ENCODE measurements at places on chromosomes 6 and 20.

- no peak for DNase-seq
Measured at GRCh38 chr20:10065154-10065833, 30.5 kb downstream of the ANKEF1 start.

GRCh38 chr6:70380252-70380651 lies 33.1 kb upstream of the FAM135A start:
- DNase-seq, result no peak

GRCh38 chr20:62624719-62625453 lies 17.4 kb upstream of the SLCO4A1 start:
- DNase-seq, result no peak

DNA sequence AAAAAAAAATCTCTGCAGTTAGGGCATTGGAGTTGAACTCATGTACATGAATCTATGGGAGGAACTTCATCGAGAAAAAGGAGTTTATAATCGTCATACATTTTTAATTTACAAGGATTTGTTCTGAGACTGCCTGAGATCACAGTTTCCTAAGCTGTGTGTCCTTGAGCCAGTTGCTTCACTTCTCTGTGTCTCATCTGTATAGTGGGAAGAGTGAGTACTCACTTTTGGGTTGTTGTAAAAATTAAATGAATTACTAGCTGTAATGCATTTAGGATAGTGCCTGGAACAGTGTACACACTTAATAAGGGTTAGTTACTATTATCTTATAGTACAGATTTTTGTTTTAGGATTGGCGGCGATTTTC lies 42.5 kb downstream of the EYA2 start:
- no peak for DNase-seq

DNA sequence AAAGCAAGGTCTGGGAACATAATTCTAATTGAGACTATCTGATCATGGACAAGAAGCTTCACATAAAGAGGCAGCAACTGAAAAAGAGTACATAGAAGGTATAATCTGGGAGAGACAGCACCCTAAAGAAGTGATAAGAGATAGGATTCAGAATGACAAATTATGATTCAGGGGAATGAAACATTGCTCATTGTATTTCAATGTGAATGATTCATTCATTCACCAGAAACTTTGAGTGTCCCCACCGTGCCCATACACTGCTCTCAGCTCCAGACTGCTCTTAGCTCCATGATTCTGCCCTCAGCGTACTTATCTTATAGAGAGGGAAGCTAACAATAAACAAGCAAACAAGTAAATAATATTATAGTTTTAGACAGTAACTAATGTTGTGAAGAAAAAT lies 329.3 kb upstream of the IRAK1BP1 start:
- DNase-seq, result no peak

DNA sequence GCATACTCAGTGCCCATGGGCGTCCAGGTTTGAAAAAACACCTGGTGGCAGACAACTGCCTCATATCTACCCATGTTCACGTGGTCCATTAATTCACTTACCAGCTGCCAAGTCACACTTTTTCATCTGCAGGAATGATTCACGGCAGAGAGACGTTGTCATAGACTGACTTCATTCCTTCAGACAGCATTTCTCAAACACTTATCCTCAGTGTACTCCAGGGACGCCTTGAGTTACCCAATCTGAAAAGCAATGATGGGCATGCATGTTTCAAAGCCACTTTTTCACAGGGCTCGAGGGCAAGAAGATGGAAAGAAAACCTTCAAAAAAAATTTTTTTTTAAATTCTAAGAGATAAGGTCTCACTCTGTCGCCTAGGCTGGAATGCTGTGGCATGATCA lies 6.0 kb downstream of the MMP24OS start:
- no peak for DNase-seq

DNA sequence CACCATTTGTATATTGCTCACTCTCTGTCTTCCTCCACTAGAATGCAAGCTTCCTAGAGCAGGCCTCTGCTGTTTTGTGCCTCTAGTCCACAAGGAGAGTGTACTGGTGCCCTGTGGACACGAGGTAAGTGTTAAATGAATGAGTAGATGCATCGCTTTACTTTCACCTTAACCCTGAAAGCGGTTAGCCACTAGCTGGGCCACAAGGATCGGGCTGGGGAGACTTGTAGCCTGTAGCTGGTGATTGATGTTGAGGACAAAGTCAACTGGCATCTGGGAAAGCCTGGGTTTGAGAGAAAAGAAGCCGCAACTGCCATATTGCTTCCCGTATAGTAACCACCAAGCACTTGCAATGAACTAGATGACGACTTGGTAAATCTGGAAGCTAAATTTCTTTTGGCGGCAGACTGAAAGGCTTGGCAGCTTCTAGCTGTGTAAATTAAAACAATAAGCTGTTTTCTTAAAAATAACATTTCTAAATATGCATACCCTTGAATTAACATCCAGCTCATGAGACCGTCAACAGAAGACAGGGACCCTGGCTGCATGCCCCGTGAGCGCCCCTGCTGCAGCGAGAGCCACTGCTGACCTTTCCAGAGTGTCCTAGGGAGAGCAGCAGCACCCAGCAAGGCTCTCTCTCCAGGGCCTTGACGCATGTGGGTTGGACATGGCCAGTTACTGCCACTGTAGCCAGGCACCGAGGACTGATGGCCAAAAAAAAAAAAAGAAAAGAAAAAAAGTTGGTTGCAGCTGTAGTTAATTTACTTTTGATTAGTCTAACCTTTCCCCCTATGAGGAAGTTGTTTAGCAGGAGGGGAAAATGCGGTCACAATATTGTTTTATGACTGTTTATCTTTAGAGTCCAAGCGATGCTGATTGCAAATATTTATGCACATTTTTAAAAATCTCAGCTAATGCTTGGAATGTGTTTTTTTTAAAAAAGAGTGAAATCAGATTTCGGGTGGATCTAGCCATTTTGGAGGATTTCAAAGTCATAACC lies 315.1 kb downstream of the TFAP2C start:
- DNase-seq, result no peak

DNA sequence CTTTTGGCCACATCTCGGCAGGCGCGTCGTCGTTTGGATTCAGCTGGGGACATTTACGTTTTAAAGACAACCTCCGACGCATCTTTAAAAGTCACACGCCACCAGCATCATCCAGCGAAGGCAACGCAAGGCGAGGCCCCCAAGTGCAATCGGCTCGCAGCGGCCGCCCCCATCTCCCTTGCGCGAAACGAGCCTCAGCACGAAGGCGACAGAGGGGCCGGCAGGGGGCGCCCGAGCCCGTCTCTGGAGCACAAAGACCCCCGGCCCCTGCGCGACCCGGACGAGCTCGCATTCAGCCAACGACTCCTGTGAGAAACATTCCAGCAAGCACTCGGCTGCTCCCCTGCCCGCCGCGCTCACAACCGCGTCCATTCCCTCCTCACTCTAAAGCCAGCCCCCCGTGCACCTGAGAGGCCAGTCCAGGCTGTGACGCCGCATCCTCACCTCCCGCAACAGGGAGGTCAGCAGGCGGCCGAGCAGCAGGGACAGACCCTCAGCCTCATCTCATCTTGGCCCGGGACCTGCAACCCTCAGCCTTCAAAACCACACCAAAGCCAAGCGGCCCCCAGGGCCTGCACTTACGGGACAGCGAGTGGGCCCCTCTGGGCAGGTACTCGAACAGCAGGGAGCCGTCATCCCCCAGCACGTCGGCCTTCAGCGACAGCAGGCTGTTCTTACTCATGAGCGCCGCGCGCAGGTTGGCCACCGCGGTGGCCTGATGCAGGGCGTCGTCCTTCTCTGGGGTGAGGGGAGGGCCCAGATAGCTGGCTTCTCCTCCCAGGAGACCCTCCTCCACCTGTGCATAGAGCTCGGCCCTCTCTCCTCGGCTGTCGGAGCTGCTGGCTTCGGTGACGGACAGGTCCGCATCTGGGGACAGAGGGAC lies 35.8 kb downstream of the SLC2A4RG start:
- peak; percentile 50 for DNase-seq

GRCh38 chr6:63467247-63467954 lies 104.9 kb upstream of the LOC128125822 start:
- DNase-seq, result no peak

DNA sequence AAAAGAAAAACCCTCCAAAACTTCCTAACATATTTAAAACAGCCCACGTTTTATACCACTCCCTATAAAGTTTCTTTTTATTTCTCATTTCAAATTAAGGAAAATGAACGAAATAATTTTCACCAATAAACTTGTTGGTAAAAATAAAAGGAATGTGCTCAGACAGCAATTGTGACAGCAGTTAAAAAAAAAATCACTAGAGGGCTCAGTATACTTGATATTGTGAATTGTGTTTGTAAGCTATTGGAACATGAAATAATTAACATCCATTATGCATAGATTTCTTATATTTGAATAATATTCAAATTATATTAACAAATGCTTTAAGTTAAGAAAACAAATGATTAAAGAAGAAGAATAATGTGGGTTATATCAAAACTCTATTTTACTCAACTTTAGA lies 105.5 kb downstream of the ASCC3 start:
- DNase-seq, result peak; percentile 6

DNA sequence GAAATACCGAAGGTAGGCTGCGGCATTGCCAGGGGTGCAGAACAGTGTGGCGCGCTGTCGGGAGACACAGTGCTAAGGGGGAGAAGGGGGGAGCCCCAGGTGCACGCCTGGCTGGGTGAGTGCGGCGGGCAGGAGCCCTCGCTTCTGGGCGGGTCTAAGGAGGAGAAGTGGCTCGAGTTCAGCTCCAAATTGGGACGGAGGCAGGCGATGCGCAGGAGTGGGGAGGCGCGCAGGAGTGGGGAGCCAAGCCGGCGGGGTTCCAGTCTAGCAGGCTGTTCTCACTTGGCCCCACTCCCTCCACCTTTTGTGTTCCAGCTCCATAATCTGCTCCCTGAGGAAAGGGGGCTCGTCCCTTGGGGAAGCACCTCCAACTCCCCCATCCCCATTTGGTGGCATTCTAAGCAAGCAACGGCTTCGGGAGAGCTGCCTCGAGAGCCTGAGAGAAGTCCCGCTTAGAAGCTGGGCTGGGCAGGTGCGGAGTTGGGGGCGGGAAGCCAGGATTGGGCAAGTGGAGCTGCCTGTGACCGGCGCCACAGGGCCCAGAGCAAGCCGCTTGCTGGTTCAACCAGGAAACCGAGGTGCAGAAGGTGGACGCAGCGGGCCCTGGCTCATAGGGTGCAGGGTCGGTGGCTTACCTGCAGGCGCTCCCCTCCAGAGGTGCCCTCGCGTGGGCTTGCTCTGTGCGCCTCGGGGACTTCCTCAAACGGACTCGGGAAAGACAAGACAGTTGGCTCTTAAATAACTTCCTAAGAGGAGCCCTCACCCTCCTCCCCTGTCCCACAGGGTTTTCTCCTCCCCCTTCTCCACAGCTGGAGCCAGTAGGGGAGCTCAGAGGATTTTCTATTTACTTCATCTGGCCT lies at the start of gene F13A1:
Gene F13A1, minus strand, starts transcription at position 711 of the 860 bp plus-strand sequence. CDS start 1,998 bp downstream, outside the sequence.
- DNase-seq, result no peak

GRCh38 chr6:152441902-152442301 lies 195.3 kb downstream of the SYNE1 start:
- DNase-seq, result no peak

DNA sequence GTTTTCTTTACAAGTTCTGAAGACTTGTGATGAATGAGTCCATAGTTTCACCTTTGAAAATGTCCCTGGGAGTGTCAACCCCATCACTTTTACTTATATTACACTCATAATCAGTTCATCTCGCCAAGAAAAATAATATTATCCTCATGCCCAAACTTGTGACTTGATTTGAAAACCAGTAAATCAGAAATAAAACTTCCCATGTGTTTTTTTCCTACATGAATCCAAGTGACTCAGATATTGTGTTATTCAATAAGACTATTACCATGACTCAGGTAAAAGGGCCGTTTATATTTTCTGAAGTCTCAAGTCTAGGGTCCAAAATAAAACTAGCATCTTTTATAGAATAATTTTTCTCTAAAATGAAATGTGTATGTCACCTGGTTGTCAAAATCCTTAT lies 15.8 kb upstream of the CYP24A1 start:
- no peak for DNase-seq

GRCh38 chr6:16343593-16343992 lies 105.2 kb downstream of the GMPR start:
- DNase-seq, result no peak

DNA sequence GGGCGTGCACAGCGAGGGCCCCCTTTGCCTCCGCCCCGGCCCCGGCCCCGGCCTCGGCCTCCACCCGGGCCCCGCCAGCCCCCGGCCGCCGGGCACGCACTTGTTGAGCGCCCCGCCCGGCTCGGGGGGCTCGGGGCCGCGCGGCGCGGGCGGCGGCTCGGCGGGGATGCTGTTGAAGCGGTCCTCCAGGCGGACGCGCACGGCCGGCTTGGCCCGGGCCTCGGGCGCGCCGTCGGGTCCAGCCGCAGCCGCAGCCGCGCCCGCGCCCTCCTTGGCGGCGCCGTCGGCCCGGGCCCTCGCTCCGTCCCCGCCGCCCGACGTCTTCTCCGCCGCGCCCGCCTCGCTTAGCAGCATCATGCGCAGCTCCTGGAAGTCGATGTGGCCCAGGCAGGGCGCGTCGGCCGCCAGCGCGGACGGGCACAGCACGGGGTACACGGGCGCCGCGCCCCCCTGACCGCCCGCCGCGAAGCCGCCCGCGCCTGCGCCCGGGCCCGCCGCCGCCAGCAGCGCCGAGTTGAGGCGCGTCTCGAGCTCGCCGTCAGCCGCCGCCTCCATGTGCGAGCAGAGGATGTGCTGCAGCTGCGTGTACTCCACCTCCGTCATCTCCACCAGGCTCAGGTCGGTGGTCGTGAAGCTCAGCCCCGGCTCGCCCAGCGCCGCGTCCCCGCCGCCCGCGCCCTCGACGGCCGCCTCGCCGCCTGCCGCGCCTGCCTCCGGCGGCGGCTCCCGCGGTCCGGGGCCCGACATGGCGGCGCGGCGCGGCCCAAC lies 514 bp downstream of the TCFL5 start:
- DNase-seq, result no peak

DNA sequence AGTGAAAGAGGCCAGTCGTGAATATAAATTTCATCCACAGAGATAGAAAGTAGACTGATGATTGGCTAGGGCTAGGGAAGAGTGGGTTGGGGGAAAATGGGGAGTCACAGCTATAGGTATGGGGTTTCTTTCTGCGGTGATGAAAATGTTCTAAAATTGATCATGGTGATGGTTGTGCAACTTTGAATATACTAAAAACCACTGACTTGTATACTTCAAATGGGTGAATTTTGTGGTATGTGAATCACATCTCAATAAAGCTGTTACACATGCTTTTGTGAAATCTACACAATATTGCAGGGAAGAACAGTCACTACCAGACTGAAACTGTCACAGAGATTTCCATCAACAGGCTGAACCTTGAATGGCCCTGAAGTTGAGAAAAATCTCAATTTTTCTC lies 61.5 kb downstream of the LYRM4 start:
- no peak for DNase-seq

DNA sequence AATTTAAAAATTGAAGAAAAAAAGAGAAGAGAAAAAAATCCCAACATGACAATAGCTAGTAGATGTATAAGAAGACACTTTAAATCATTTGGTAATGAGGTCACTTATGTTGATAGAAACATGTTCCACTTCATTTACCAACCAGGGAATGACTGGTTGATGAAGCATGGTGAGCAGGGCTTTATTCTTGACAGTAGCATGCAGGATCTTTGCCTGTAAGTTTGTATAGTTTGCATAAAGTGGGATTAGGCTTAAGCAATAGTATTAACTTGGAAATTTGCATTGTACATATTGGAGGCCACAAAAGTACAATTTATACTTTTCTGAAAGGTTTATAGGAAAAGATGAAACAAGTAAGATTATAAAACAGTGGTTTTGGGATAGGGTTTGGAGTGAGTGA lies 67.0 kb downstream of the NOX3 start:
- no peak for DNase-seq

Measured in midbrain (tissue), 1 donor.